ENCODE measurements at places on chromosomes 1 and 21.
A peak's percentile ranks its signal among the peaks of the same experiment; 100 is the strongest.

GRCh38 chr1:165235155-165235776, 121.2 kb downstream of the LMX1A start:
- no peak for DNase-seq

GRCh38 chr21:33731447-33731846, 89.1 kb downstream of the ITSN1 start:
- no peak for DNase-seq

DNA sequence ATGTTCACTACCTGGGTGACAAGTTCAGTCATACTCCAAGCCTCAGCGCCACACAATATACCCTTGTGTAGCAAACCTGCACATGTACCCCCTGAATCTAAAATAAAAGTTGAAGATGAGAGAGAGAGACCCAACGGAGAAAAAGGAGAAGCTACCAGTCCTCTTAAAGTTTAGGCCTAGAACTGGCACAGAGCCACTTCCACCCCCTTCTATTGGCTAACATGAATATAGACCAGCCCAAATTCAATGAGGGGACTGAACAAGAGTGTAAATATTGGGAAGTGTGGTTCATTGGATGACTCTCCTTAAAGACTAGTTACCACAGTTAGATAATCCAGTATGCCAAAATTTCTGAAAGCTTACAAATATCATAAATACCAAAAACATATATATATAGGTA, 139.9 kb upstream of the ATP1B1 start:
- DNase-seq = no peak

- no peak for DNase-seq
Measured at GRCh38 chr1:194865383-194865782, 1679.0 kb upstream of the B3GALT2 start.

GRCh38 chr1:160163615-160164014, 12.2 kb downstream of the ATP1A4 start:
- DNase-seq = no peak

GRCh38 chr1:247373721-247374141, 42.1 kb upstream of the ZNF496 start:
- DNase-seq = peak; percentile 33
